ENCODE measurements at places on chromosomes 12 and 14. TPM values are rescaled to one million over a fixed set of nuclear protein-coding genes. Genes with fewer than 3 reads are reported as not detected.

TMED8 gene
- 29.0 TPM for total RNA-seq

FAM181A gene
- total RNA-seq, result not detected

MAP4K5 gene
- 23.1 TPM for total RNA-seq

CNPY2 gene
- total RNA-seq, result 165 TPM

KRT2 gene
- not detected for total RNA-seq

PLCZ1 gene
- total RNA-seq, result not detected

SERPINA12 gene
- not detected for total RNA-seq

SLC25A21 gene
- total RNA-seq, result not detected

CLEC4A gene
- not detected for total RNA-seq

OTX2 gene
- total RNA-seq, result not detected

FGF6 gene
- not detected for total RNA-seq

GPD1 gene
- total RNA-seq, result 0.87 TPM

LRTM2 gene
- total RNA-seq, result 0.07 TPM

KRT83 gene
- total RNA-seq, result not detected

CARMIL3 gene
- total RNA-seq, result 1.7 TPM

TAS2R30 gene
- 2.9 TPM for total RNA-seq

CLEC2A gene
- total RNA-seq, result not detected

SMIM41 gene
- total RNA-seq, result 0.16 TPM

TSPAN11 gene
- not detected for total RNA-seq

NKX2-1 gene
- total RNA-seq, result not detected

DGKA gene
- 242 TPM for total RNA-seq

KLHL42 gene
- total RNA-seq, result 16.9 TPM

SLC6A15 gene
- total RNA-seq, result not detected

All from activated T-helper 2 cell treated with anti-CD3 and anti-CD28 coated beads, Interferon-gamma antibody, Interleukin-2, Interleukin-4, amounts not matched to agents 10 μg/mL and 5 μg/mL and 100 μg/mL, durations not matched to agents 14 hours and 24 hours and 36 hours (primary cell).